ENCODE measurements at places on chromosomes 2 and 18.
A peak's percentile ranks its signal among the peaks of the same experiment; 100 is the strongest.

DNA sequence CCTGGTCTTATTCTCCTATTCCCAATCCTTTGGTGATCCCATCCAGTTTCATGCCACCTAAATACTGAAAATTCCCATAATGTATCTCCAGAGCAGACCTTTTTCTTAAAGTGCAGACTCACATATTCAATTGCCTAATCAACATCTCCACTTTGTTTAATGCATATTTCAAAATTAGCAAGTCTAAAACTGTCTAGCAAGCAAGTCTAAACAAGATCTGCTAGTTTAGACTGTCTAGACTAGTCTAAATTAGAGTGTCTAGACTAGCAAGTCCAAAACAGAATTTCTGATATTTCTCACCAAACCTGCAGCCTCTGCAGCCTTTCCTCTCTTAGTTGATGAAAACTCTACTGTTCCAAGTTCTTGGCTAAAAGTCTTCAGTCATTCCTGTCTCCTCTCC is 44.6 kb downstream of the THUMPD2 start:
- DNase-seq, result no peak

DNA sequence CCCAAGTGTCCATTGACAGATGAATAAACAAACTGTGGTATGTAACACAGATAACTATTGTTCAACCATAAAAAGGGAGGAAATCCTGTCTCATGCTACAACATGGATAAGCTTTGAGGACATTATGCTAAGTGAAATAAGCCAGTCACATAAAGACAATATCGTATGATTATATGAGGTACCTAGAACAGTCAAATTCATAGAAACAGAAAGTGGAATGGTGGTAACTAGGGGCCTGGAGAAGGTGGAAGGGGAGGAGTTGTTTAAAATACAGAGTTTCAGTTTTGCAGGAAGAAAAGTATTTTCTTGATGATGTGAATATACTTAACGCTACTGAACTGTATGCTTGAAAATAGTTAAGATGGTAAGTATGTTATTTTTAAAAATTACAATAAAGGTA is 304.6 kb upstream of the CXCR4 start:
- DNase-seq, result no peak

DNA sequence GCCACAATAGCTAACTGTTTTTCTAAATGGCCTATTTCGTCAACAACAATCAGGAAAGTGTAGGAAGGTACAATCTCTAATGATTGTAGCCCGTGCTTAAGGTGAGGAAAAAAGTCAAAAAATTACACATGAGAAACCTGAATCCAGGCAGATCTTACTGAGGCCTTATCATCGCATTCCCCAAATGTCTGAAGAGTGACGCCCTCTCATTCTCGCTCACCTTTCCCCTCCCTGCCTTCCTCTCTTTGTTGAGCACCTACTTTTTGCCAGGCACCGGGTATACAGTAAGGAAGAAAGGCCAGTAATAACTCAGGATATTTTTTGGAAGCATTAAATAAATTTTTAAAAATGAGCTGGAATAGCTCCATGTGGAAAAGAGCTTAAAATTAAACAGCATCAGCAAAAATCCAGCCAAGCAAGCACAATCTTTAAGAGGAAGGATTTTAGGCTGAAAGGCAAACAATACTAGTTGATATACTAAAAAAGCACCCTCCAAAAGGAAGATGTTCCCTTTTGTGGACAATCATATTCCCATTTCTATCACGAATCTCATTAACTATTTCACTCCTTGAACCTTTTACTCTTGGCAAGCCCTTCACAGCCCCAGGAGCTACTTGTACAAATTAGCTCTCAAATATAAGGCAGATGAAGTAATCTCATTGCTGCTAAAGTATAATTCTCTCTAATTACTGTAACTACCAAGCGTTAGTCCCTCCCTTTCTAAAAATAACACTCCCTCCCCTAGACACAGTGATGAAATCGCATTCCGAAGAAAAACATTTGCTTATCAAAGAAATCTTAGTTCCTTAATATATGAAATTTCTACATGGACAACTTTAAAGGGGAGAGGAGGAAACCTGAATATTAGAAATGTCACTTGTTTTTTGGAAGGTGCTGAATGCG is 40.0 kb downstream of the STAT1 start:
- no peak for DNase-seq

DNA sequence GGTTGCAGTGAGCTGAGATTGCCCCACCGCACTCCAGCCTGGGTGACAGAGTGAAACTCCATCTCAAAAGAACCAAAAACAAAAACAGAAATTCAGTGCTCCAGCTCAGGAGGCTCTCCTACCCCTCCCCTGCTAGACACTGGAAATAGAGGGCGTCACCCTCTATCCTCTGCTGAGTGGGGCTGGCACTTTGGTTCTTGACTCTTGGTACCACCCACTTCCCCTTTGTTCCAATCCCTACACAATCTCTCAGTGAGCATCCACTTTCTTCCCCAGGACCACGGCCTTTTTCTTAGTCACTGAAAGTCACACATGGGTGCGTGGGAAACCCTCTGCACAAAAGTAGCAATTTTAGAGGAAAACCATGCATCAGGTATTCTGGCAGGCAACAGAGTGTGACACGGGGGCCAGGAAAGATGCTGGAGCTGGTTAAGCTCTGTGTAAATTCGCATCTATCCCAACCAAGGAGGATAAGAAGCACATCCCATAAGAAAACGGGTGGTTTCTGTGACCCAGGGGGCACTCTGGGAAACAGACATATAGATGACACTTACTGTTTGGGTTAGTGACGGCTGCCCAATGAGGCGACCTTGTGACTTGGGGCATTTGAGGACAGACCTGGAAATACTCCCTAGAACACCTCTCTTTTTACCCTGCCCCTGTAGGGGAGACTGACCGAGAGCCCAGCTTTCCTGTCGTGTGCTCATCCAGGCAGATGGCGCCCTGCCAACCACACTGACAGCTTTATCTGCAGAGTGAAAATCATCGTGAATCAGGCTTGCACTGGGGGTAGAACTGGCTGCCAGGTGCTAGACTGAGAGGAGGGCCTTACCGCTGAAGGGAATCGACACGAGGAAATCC is 7.7 kb downstream of the HJURP start:
- DNase-seq, result no peak

- peak; percentile 78 for DNase-seq
Observed at GRCh38 chr2:69138247-69138772, 125.3 kb downstream of the ANTXR1 start.

- no peak for DNase-seq
Observed at GRCh38 chr2:105100046-105100840, 62.4 kb downstream of the MRPS9 start.

- DNase-seq, result peak; percentile 22
Observed at GRCh38 chr2:187689372-187689771, 135.1 kb upstream of the TFPI start.

Measured in HS-5 (cell line).